Stimulated activated CD8-positive, alpha-beta memory T cell treated with anti-CD3 and anti-CD28 coated beads, Interleukin-7, amount 100 ng/mL, for 4 hours (primary cell): ENCODE measurements at places on chromosomes 11 and 22.

- no peak for DNase-seq
Measured at GRCh38 chr22:46794067-46794466, 31.6 kb downstream of the TBC1D22A start.

DNA sequence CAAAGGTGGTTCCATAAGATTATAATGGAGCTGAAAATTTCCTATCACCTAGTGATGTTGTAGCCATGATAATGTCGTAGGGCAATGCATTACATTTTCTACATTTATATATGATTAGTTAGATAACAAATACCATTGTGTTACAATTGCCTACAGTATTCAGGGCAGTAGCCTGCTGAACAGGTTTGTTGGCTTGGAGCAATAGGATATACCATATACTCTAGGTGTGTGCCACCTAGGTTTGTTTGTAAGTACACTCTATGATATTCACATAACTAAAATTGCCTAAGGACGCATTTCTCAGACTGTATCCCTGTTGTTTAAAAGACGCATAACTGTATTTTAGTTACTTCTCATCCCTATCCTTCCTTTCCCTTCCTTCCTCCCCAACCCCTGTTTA, 13.6 kb downstream of the PLEKHB1 start:
- no peak for DNase-seq

- DNase-seq: peak; percentile 26
Measured at GRCh38 chr11:111429066-111429506, 50.0 kb upstream of the POU2AF1 start.

GRCh38 chr11:70568814-70569617, 170.7 kb downstream of the CTTN start:
- no peak for DNase-seq

DNA sequence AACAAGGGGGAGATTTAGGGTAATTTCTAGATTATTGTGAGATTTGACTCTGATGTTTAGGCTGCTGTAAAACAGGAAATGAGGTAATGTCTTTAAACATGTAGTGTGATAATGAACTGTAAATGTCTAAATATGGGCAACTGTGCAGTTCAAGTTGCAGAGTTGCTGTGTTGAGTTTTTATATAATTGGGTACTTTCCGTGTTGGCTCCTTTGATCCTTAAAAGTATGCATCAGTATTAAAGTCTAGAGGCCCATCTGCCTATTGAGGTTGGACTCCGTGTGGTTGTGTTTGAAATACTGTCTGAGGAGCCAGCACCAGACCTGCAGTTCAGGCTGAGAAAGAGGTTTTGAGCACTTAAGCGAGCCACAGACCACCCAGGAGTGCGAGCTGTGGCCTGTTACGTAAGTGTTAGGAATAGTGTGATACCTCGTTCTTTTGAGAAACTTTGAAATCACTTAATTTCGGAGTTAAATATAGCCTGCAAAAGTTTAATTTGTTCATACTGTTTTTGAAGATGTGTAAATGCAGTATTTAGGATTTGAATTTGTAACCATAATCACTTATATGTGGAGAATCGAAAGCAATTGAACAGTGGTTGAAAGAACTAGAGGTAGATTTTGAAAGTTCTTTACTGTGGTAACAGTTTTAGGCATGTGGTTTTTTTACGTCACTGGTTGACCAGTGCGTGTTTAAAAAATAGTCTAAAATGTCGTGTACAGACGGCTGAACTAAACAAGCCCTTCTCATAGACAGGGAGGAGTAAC, 9.0 kb downstream of the FAM118A start:
- DNase-seq: peak; percentile 33

GRCh38 chr22:22704156-22704946, 59.9 kb downstream of the GGTLC2 start:
- no peak for DNase-seq

DNA sequence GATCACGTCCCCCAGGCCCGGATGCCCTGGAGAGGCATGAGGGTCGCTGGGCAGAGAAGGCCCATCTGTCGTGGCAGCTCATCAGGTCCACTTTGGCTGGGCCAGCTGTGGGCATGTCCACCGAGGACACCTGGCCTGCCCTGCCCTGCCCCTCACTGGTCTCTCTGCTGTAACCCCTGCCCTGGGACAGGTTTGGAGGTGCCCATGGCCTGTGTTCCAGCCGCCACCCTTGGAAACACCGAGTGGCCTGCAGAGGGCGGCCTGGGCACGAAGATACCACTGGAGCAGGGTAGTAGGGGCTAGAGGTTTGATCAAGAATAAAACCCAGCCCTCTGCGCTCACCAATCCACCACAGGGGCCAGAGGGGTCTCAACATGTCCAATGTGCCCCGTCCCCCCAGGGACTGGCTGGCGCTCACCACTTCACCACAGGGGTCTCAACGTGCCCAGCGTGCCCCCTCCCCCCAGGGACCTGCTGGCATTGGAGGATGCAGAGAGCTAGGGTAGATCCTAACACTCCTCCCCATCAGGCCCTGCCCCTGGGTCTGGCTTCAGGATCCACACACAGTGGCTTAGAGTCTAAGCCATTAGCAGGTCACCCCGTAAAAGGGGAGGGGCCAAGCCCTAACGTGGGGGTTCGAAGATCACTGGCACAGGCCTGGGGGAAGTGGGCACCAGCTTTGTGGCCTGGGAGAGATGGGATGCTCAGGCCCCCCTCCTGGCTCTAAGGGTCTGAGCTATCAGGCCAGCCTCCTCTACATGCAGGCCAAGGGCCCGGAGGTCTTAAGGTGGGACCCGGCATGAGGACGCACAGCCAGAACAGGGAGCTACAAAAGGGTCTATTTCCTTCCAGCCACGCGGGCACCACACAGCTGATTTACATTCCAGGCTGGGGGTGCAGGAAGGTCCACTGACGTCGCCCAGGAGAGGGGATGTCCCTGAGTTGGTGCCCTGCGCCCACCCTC, 1.3 kb upstream of the HDAC10 start:
- DNase-seq: peak; percentile 52

DNA sequence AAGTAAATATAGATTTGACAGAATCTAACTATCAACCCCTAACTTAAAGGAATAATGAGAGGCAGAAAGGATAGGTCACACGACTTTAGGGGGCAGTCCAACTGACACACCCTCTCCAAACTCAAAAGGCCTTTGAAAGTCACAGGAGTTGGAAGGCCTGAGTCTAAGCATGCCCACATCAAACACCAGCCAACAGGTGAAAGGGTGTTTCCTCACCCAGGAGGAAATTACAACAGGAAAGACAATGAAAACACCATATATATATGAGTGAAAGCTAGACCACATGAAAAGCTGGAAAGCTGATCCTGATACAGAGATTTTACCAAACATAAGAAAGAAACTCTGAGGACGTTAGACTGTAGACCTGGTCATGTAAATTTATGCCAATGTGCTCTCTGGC, 10.5 kb upstream of the DEPDC7 start:
- no peak for DNase-seq
